T-cell (primary cell): ENCODE measurements at places on chromosomes 7 and 10.

GRCh38 chr7:2757904-2758672, 70.1 kb downstream of the AMZ1 start:
- DNase-seq: no peak

DNA sequence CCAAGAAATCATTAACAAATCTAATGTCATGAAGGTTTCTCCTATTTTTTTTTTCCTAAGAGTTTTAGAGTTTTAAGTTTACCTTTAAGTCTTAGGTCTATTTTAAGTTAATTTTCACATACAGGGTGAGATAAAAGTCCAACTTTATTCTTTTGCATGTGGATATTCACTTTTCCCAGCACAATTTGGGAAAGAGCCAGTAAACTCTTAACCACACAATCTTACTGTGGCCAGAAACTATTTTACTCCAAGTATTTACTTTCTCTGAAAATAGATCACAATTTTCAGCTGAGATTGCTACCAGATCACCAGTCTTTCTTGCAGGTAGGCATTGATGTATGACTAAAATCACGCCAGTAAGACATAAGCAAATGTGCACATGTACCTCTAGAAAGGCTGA, 728.5 kb downstream of the TNS3 start:
- no peak for DNase-seq

DNA sequence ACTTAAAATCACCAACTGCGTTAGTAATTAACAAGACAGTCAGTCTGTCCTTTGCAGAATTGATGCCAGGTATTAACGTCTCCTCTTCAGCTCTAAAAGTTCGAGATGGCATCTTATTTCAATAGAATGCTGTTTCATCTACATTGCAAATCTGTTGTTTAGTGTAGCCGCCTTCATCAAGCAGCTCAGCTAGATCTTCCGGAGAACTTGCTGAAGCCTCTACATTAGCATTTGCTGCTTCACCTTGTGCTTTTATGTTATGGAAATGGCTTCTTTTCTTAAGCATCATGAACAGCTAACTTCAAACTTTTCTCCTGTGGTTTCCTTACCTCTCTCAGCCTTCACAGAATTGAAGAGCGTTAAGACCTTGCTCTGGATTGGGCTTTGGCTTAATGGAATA, 95.5 kb upstream of the FAM20C start:
- no peak for DNase-seq

- DNase-seq: peak; percentile 57
Measured at GRCh38 chr7:2030475-2031450, 202.0 kb downstream of the MAD1L1 start.
